ENCODE measurements at places on chromosomes 1 and 21. TPM values are rescaled to one million over a fixed set of nuclear protein-coding genes. Genes with fewer than 3 reads are reported as not detected.
A peak's percentile ranks its signal among the peaks of the same experiment; 100 is the strongest.

ANKRD65 gene
- total RNA-seq = 10.9 TPM

TFF3 gene
- total RNA-seq = not detected

F5 gene
- 43.5 TPM for total RNA-seq

FMOD gene
- total RNA-seq = 86.0 TPM

UTS2 gene
- not detected for total RNA-seq

KLF17 gene
- total RNA-seq = not detected

DNA sequence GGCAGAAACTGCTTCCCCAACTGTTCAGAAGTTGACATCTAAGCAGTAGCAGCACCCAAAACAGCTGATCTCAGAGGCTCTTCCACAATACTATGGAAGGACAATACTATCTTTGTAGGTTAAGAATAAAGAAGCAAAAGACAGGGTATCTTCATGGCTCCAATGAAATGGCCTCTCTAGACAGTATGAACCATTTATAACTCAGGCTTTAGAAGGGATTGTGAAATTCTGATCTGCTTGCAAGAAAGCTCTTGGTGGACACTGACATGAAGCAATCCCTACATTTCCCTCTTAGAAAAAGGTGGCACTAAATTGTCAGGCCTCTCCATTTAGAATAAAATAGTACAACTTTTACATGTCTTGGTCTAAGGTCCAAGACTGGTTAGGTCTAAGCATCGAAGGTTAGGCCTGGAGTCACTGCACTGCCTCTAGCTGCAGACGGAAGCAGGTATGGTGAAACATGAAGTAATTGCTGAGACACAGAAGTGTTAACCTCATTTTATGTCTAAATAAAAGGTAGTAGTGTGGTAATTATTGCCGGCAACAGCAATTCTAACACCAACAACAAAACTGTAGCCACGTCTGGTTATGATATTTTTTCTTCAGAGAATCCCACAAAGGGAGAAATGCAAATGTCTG lies 50.6 kb upstream of the HP1BP3 start:
- H3K4me3 ChIP-seq = no peak overlapping the region
- H3K36me3 ChIP-seq = peaks cover 47% of the 10 kb centered on the region
- no peaks in the 10 kb centered on the region for H3K27me3 ChIP-seq
- no peak overlapping the region for H3K27ac ChIP-seq

- no peaks in the 10 kb centered on the region for H3K27me3 ChIP-seq
- no peak overlapping the region for H3K4me3 ChIP-seq
- H3K27ac ChIP-seq = no peak overlapping the region
- no peak for DNase-seq
- H3K36me3 ChIP-seq = no peaks in the 10 kb centered on the region
Measured at GRCh38 chr1:58391056-58391455, 155.5 kb downstream of the OMA1 start.

- no peak overlapping the region for H3K27ac ChIP-seq
- H3K36me3 ChIP-seq = no peaks in the 10 kb centered on the region
- no peak overlapping the region for H3K4me3 ChIP-seq
- DNase-seq = no peak
- H3K4me1 ChIP-seq = peaks cover 2% of the 10 kb centered on the region
Measured at GRCh38 chr1:100335436-100335835, 16.9 kb upstream of the CDC14A start.

- H3K27ac ChIP-seq = no peak overlapping the region
- H3K36me3 ChIP-seq = peaks cover 16% of the 10 kb centered on the region
- DNase-seq = no peak
- H3K4me3 ChIP-seq = no peak overlapping the region
- H3K4me1 ChIP-seq = peaks cover 22% of the 10 kb centered on the region
Measured at GRCh38 chr1:89587729-89588161, 45.2 kb upstream of the LRRC8C start.

DNA sequence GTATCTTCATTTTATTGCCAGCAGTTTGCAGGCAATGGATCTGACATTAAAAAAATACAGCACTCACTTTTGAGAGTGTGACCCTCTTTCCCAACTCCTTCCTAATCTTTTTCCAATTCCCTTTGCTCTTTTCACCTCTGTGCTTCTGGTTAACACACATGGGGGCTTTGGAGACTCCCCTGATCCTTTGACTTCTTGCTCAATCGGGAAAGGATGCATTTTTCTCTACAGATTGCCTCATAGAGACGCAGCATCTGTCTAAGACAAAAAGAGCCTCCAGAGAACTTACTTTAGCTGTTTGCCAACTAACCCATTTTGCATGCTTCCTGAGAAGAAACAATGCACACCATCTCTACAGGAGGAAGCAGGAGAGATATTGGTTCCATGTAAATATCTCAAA lies 378.3 kb downstream of the PBX1 start:
- H3K36me3 ChIP-seq = no peaks in the 10 kb centered on the region
- H3K27me3 ChIP-seq = no peaks in the 10 kb centered on the region
- DNase-seq = no peak
- H3K27ac ChIP-seq = no peak overlapping the region

DNA sequence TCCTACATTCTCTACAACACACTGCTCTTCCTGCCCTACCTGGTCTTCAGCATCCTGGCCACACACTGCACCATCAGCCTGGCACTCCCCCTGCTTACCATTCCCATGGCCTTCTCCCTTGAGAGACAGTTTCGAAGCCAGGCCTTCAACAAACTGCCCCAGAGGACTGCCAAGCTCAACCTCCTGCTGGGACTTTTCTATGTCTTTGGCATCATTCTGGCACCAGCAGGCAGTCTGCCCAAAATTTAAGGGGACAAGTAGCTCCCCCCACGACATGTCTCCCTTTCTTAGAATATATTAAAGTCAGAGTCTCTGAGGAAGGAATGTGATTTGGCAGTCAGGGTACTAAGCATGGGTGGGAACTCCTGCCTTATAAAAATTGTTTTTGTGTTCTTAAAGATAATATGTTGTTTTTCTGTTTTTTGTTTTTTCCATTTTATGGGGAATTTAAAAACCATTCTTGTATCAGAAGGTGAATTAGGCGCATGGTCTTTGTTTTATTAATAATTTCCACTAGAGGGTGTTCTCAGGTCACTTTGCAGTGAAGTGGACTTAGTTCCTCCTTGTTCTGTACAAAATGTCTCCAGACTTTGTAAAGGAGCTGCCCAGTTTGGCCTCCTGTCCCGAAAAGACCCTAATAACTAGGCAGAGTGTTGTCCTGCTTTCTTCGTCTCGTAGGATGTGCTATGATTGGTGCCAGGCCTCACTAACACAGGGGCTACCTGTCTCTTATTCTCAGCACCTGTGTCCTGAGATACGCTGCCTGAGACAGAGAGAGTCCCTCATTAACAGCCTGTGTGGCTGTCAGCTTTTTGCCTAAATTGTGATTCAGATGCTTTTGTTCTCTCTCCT lies 13.1 kb downstream of the UBIAD1 start:
- H3K27ac ChIP-seq = no peak overlapping the region
- no peak overlapping the region for H3K4me3 ChIP-seq
- H3K27me3 ChIP-seq = no peaks in the 10 kb centered on the region
- DNase-seq = no peak
- peaks cover 7% of the 10 kb centered on the region for H3K4me1 ChIP-seq

- no peaks in the 10 kb centered on the region for H3K4me1 ChIP-seq
- H3K4me3 ChIP-seq = no peak overlapping the region
- no peaks in the 10 kb centered on the region for H3K36me3 ChIP-seq
- no peak overlapping the region for H3K27ac ChIP-seq
- DNase-seq = no peak
Measured at GRCh38 chr1:6570100-6570499, 9.7 kb upstream of the ZBTB48 start.

GRCh38 chr21:39946199-39946598 lies 79.0 kb downstream of the PCP4 start:
- H3K4me1 ChIP-seq = peaks cover 8% of the 10 kb centered on the region
- H3K27me3 ChIP-seq = peaks cover 9% of the 10 kb centered on the region
- H3K27ac ChIP-seq = no peak overlapping the region
- no peak for DNase-seq

- no peak overlapping the region for H3K4me3 ChIP-seq
- H3K4me1 ChIP-seq = peaks cover 4% of the 10 kb centered on the region
- H3K36me3 ChIP-seq = no peaks in the 10 kb centered on the region
- H3K27me3 ChIP-seq = peaks cover 51% of the 10 kb centered on the region
- no peak for DNase-seq
Measured at GRCh38 chr1:223320959-223321358, 43.0 kb downstream of the SUSD4 start.

- no peak overlapping the region for H3K27ac ChIP-seq
- no peak overlapping the region for H3K4me3 ChIP-seq
- no peaks in the 10 kb centered on the region for H3K27me3 ChIP-seq
- no peaks in the 10 kb centered on the region for H3K4me1 ChIP-seq
Measured at GRCh38 chr1:87219626-87220025, 109.1 kb upstream of the LMO4 start.

GRCh38 chr1:31944205-31945089 lies 6.3 kb upstream of the PTP4A2 start:
- peak overlapping the region; percentile 64 for H3K4me3 ChIP-seq
- no peaks in the 10 kb centered on the region for H3K27me3 ChIP-seq
- H3K27ac ChIP-seq = peak overlapping the region; percentile 95
- H3K4me1 ChIP-seq = peaks cover 33% of the 10 kb centered on the region
- DNase-seq = peak; percentile 85

GRCh38 chr21:38447611-38448010 lies 50.7 kb downstream of the ERG start:
- DNase-seq = no peak
- no peak overlapping the region for H3K27ac ChIP-seq
- peaks cover 15% of the 10 kb centered on the region for H3K4me1 ChIP-seq
- H3K27me3 ChIP-seq = peaks cover 6% of the 10 kb centered on the region
- H3K4me3 ChIP-seq = no peak overlapping the region
- H3K36me3 ChIP-seq = no peaks in the 10 kb centered on the region

GRCh38 chr1:84887261-84887934 lies 5.6 kb downstream of the LPAR3 start:
- no peaks in the 10 kb centered on the region for H3K36me3 ChIP-seq
- no peak overlapping the region for H3K27ac ChIP-seq
- H3K27me3 ChIP-seq = peaks cover 24% of the 10 kb centered on the region

DNA sequence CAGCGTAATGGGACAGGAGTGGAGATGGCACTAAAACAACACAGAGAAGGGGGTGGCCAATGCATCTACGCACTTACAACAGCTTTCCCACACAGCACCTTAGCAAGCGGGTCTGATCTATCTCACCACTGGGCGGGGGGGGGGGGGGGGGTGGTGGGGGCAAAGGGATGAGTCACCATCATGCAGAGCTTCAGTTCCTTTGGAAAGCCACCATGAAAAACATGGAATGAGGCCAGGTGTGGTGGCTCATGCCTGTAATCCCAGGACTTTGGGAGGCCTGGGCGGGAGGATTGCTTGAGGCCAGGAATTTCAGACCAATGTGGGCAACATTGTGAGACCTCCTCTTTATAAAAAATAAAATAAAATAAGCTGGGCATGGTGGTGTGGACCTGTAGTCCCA lies 47.2 kb downstream of the KLHDC7A start:
- peaks cover 72% of the 10 kb centered on the region for H3K27me3 ChIP-seq
- DNase-seq = no peak
- no peaks in the 10 kb centered on the region for H3K36me3 ChIP-seq

DNA sequence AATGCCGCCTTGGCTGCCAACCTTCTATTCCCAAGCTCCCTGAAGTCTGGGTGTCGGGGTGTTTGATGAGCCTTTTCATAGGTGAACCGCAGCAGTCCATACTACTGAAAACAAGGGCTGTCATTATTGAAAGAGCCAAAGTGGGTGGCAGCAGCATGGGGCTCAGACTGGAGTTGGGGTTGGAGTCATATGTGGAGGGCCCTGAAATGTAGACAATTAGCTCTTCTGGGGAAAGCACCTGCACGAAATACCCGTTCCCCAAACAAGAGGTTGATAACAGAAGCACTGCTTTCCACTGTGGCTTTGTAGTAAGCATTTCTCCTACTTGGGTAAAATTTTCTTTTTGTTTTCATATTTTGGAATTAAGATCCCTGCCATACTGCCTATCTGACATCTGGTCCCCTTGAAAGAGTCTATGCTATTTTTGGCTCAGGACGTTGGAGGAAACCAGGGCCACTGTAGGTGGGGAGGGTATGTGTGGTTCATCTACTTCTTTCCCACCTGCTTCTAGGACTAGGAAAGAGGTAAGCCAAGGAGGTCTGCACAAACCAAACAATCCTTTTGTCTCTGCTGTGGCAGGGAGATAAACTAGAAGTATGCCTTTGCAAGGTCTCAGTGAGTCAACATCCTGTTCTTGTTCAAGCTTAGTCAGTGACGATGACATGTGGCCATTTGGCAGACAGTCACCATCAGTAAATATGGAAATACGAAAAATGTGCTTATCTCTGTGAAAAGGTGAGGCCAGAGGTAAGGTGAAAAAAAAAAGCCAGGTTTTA lies 197.0 kb upstream of the UBE2U start:
- peak overlapping the region; percentile 81 for H3K27ac ChIP-seq
- H3K4me1 ChIP-seq = peaks cover 37% of the 10 kb centered on the region
- no peak overlapping the region for H3K4me3 ChIP-seq
- H3K36me3 ChIP-seq = peaks cover 12% of the 10 kb centered on the region
- no peak for DNase-seq

DNA sequence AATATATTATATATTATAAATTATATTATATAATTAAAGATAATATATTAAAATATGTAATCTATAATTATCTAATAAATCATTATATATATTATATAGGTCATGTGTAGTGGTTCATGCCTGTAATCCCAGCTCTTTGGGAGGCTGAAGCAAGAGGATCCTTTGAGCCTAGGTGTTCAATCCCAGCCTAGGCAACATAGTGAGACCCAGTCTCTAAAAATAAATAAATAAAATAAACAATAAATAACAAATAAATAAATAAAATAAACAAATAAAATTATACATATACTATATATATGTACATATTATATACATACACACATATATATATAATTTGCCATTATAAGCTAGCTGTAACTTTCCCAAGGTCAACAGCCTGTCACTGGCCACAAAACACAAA lies 277.7 kb downstream of the SETD4 start:
- peaks cover 6% of the 10 kb centered on the region for H3K27me3 ChIP-seq
- H3K4me3 ChIP-seq = no peak overlapping the region
- H3K27ac ChIP-seq = no peak overlapping the region
- no peak for DNase-seq
- peaks cover 30% of the 10 kb centered on the region for H3K4me1 ChIP-seq

- H3K4me1 ChIP-seq = no peaks in the 10 kb centered on the region
- no peak for DNase-seq
- H3K36me3 ChIP-seq = no peaks in the 10 kb centered on the region
- H3K27ac ChIP-seq = no peak overlapping the region
- peaks cover 36% of the 10 kb centered on the region for H3K27me3 ChIP-seq
Measured at GRCh38 chr1:177239792-177240191, 69.0 kb downstream of the BRINP2 start.

Measured in mesothelial cell of epicardium (in vitro differentiated cells).